ENCODE measurements at places on chromosomes 1 and 21.

- no peaks in the 10 kb centered on the region for H3K27me3 ChIP-seq
- no peak overlapping the region for H3K4me3 ChIP-seq
- no peak for DNase-seq
These were observed 83.0 kb downstream of the LEPR start for GRCh38 chr1:65503427-65503826.

DNA sequence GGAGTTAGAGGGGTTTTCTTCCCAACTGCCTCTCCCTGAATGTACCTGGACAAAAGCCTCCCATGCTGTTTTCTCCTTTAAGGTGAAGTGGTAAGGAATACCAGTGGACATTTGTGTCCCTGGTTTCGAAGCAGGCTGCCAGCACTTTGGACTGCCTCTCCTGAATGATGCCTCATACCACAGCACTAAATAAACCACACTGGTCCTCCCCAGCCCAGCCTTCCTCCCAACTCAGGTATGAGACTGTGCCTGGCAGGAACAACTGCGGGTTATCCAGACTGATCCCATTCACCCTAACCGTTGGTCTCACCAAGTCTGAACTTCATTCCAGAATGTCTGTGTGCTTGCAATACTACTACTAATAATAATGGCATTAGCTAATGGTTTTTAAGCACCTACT lies 9.3 kb downstream of the COQ8A start:
- H3K36me3 ChIP-seq: no peaks in the 10 kb centered on the region
- no peak for DNase-seq
- no peak overlapping the region for H3K27ac ChIP-seq
- no peaks in the 10 kb centered on the region for H3K27me3 ChIP-seq
- no peak overlapping the region for H3K4me3 ChIP-seq

DNA sequence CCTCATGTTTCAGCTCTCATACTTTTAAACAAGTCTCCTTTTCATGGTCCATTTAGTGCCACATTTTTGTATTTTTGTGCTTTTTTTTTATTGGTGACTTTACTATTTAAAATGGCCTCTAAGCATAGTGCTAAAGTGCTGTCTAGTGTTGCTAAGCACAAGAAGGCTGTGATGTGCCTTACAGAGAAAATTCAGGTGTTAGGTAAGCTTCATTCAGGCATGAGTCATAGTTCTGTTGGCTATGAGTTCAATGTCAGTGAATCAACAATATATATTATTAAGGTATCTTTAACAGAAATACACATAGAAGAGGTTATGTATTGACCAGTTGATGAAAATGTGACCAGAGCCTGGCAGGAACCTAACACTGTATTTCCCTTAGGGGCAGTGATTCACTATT lies 12.8 kb upstream of the FUBP1 start:
- peaks cover 14% of the 10 kb centered on the region for H3K36me3 ChIP-seq
- H3K4me3 ChIP-seq: no peak overlapping the region
- H3K27ac ChIP-seq: no peak overlapping the region
- H3K4me1 ChIP-seq: peaks cover 8% of the 10 kb centered on the region
- no peak for DNase-seq

GRCh38 chr1:10932088-10932487 lies 80.4 kb upstream of the TARDBP start:
- no peak overlapping the region for H3K4me3 ChIP-seq
- H3K36me3 ChIP-seq: no peaks in the 10 kb centered on the region
- H3K27me3 ChIP-seq: peaks cover 75% of the 10 kb centered on the region
- H3K27ac ChIP-seq: peak overlapping the region; percentile 75
- DNase-seq: peak; percentile 68

GRCh38 chr1:114289824-114290223 lies 136.2 kb upstream of the SYT6 start:
- peaks cover 5% of the 10 kb centered on the region for H3K27me3 ChIP-seq

GRCh38 chr1:93474321-93474720 lies 26.4 kb downstream of the FNBP1L start:
- H3K4me1 ChIP-seq: no peaks in the 10 kb centered on the region
- no peak for DNase-seq
- no peaks in the 10 kb centered on the region for H3K36me3 ChIP-seq
- H3K27ac ChIP-seq: no peak overlapping the region

- no peak overlapping the region for H3K4me3 ChIP-seq
- H3K36me3 ChIP-seq: no peaks in the 10 kb centered on the region
These were observed 281.0 kb upstream of the DEPDC1 start for GRCh38 chr1:68777851-68778250.

DNA sequence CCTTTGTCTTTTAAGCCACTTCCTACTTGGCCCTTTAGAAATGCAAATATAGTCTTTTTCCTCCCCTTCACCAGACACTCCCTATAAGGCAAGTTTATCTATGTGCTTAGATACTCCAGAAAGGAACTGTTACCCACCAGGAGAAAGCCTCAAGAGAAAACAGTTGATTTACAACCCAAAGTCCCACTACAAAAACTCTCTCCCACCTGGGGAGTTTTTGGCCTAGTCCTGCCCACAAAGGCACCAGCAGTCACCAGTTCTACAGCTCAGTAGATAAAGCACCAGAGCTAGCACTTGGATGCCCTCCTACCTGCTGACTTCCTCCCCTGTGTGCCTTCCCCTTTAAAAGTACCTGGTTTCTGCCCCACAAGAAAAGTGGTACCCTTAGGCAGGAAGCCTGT lies 27.7 kb upstream of the HAO2 start:
- no peaks in the 10 kb centered on the region for H3K36me3 ChIP-seq
- H3K27me3 ChIP-seq: peaks cover 15% of the 10 kb centered on the region
- no peaks in the 10 kb centered on the region for H3K4me1 ChIP-seq
- no peak overlapping the region for H3K27ac ChIP-seq
- no peak overlapping the region for H3K4me3 ChIP-seq
- no peak for DNase-seq

- H3K27ac ChIP-seq: no peak overlapping the region
- no peaks in the 10 kb centered on the region for H3K36me3 ChIP-seq
- peaks cover 9% of the 10 kb centered on the region for H3K27me3 ChIP-seq
- DNase-seq: no peak
- no peak overlapping the region for H3K4me3 ChIP-seq
- no peaks in the 10 kb centered on the region for H3K4me1 ChIP-seq
These were observed 30.4 kb upstream of the ZBTB21 start for GRCh38 chr21:42040411-42041180.

Data from activated naive CD4-positive, alpha-beta T cell treated with anti-CD3 and anti-CD28 coated beads, Interleukin-2, amount 10 ng/mL, durations not matched to agents 7 days and 5 days (primary cell).